Psoas muscle (tissue), 8 donors: ENCODE measurements at places on chromosomes 1 and 21. TPM values are rescaled to one million over a fixed set of nuclear protein-coding genes. Genes with fewer than 3 reads are reported as not detected.

Gene KRTAP11-1
- total RNA-seq = not detected

DNA sequence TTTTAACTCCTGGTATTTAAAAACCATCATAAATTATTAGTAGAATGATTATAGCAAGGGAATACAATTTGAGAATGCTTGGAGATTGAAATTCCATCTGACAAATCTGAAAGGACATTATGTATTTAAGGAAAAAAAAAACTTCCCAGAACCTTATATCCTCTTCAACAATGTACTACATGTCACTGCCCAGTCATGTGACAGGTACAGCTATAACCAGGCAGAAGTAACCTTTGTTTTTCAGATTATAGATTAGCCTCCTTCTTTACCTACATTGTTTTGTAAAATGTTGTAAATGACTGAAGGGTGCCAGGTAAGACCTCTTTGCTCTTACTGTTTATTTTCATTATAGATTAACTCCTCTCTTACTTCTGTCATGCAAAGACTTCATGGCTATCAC, 96.9 kb downstream of the KCNJ6 start:
- no peak for DNase-seq

- no peak for DNase-seq
Observed at GRCh38 chr1:86382878-86383277, 13.2 kb downstream of the ODF2L start.

- DNase-seq = no peak
Observed at GRCh38 chr1:110872745-110873720, at the start of gene CD53. CD53 (plus strand) TSS chr1:110873148; CDS start chr1:110891409, 18,261 bp downstream.

DNA sequence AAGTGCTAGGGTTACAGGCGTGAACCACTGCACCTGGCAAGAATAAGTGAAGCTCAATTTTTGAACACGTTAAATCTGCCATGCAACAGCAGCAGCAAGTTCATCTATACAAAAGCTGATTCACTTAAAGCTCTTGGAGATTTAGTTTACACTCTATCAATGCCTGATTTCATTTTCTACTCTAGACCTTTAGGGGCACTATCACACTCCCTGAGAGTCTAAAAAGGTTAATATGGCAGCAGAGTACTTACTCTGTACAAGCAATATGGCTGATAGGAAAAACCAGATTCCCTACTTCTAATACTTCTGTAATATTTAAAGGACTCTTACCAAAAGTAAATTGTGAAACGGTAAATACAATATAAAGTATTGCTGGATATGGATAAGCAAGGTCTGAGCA, 4.8 kb downstream of the RBM34 start:
- no peak for DNase-seq

GRCh38 chr1:85245456-85245855, 14.0 kb downstream of the C1orf52 start:
- no peak for DNase-seq

Gene BGLAP
- total RNA-seq = 0.44 TPM

GRCh38 chr1:231702331-231702730, 75.7 kb downstream of the DISC1 start:
- DNase-seq = no peak

DNA sequence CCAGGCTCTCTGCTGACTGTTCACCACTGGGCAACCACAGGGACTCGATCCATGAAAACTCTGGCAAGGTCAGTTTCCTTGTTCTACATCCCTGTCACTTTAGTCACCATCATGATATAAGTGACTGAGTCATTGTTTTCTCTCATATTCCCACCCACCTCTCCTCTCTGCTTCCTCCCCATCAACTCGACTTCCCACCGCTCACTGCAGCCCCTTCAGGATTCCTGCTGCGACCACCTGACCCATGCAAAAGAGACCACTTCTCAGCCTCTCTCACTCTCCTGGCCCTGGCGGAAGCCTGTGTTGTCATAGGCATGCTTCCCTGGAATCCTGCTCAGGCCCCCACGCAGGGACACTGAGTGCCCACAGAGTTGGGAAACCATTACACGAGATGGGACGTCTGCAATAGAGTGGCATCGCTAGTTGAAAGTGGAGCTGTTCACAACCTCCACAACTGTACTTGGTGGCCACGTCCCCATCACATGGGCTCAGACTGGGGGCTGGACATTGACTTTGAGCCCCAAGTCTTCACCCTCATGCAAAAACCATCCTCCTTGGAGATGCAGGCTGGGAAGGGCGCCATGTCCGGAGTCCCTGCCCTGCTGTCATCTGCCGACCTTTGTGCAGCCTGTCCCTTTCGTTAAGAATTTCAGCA, 1.8 kb upstream of the TFF2 start:
- no peak for DNase-seq
